Right atrium auricular region (tissue), 2 donors: ENCODE measurements at places on chromosomes 16 and 17. TPM values are rescaled to one million over a fixed set of nuclear protein-coding genes. Genes with fewer than 3 reads are reported as not detected.

- no peak for DNase-seq
Observed at GRCh38 chr17:9760266-9760665, 31.1 kb downstream of the DHRS7C start.

GRCh38 chr17:82298538-82299421, 18.6 kb downstream of the CD7 start:
- no peak for DNase-seq

DNA sequence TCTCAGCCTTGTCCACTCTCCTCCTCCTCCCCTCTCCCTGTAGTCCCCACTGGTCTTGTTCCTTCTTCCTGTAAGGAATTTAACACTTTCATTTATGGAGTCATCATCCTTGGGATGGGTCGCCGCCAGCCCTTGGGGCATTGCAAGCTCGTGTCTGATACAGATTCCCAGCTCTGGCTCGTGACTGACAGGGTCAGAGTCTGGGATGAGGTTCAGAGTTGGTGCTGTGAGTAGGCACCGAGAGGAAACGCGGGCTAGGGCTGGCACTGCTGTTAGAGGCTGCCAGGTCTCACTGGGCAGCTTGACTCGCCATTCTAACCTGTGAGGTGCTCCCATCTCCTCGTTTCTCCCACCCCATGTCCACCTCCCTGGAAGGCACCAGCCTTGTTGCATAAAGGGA, 407.0 kb downstream of the SOX9 start:
- DNase-seq: no peak

- DNase-seq: no peak
Observed at GRCh38 chr17:80189611-80190010, 19.8 kb downstream of the CARD14 start.

GRCh38 chr17:39167476-39167875, 1.5 kb upstream of the ARL5C start:
- no peak for DNase-seq

DNA sequence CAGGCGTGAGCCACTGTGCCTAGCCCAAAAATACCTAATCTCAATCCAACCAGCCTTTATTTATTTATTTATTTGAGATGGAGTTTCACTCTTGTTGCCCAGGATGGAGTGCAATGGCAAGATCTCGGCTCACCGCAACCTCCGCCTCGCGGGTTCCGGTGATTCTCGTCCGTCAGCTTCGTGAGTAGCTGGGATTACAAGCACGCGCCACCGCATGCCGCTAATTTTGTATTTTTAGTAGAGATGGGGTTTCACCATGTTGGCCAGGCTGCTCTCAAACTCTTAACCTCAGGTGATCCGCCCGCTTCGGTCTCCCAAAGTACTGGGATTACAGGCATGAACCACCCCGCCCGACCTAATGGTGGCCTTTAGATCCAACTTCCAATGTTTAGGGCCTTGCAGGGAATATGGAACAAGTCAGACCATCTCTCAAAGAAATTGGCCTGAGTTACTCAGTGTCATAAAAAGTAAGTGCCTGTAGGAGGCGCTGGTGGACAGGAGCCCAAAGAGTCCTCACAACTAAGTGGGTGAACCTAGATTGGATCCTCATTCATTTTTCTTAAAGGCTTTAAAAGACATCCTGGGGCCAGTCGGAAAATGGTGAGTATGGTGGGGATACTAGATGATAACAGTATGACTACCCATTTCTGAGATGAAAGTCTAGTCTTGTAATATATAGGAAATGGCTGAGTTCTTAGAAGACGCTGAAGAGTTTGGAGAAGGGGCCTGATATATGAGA, 4.6 kb downstream of the ZSCAN10 start:
- DNase-seq: no peak

DNA sequence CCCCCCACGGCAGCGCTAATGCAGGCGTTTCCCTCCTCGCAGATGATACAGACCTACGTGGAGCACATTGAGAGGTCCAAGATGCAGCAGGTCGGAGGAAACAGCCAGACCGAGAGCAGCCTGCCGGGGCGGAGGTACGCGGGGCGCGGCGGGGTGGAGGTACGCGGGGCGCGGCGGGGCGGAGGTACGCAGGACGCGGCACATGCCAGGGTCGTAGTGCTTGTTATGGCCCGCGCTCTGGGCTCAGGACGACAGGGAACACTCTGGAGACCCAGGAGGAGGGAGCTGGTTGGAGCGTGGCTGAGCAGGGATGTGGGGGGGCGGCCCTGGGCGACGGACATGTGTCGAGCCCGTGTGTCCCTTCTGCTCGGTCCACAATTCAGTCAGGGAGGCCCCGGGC, 23.4 kb downstream of the MAPK8IP3 start:
- no peak for DNase-seq

GRCh38 chr17:57578608-57579225, 166.4 kb downstream of the CCDC182 start:
- DNase-seq: no peak

GRCh38 chr17:47850692-47851573, at the start of gene SP6:
SP6 (minus strand) TSS chr17:47851163; CDS start chr17:47848429, 2,734 bp downstream.
- DNase-seq: no peak

- no peak for DNase-seq
Observed at GRCh38 chr17:59298521-59298920, 32.9 kb upstream of the YPEL2 start.

DNA sequence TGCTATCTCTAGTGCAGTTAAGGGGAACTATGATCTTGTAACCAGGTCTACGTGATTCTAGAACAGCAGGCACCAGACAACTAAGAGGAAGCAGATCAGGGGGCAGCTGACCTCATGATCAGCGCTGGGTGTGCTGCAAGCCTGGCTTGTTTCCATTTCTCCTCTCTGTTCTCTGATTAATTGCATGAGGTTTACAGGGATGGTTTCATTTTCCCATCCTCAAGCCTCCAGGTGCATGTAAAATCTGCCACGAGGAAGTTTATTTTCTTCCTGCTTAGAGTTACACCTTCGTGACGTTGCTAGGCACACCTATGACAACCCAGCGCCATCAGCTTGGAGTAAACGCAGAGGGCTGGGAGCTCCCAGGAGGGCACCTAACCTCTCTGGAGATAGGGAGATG, 4.3 kb upstream of the NUPR1 start:
- no peak for DNase-seq

DNA sequence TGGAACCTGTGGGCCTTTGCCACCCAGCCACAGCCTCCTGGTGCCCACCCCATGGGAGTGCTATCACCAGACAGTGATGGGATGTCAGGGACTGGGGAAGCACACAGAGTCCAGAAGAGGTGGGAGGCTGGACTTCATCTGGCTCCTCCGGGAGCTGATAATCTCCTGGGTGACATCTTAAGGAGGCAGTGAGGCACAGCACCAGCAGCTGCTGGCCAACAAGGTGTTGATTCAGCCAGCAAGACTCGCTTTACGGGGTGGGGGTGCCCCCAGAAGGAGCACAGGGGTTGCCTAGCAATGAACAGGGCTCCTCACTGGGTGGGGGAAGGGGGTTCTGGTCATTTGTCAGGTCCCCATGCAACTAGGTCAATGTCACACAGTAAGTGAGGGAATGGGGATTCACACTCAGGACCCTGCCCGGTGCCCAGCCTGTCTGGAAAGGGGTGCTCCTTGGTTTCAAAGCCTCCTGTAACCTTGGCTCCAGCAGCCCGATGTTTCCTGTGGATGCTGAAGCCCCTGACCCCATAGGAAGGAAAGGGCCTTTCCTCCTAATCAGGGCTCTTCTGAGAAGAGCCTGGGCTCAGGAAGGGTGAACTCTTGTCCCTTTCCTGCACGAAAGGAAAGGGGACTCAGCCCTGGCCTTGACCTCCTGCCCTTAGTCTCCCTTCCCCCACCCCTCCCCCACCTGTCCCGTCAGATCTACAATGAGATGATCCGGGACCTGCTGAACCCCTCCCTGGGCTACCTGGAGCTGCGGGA, 17.7 kb downstream of the KIF19 start:
- no peak for DNase-seq

DNA sequence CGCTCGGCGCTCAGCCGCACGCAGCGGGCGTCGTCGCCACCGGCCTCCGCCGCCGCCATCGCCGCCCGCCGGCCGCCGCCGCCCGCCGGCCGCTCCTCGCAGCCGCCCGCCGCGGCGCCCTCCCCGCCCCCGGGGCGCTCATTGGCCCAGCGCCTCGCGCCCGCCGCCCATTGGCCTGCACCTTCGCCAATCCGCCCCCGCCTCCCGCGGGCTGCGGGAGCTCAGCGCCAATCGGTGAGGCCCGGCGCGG, at the start of gene PGP:
PGP (minus strand) TSS at position 122 of the 250 bp plus-strand sequence; CDS start at position 59, 63 bp downstream.
- DNase-seq: no peak

DNA sequence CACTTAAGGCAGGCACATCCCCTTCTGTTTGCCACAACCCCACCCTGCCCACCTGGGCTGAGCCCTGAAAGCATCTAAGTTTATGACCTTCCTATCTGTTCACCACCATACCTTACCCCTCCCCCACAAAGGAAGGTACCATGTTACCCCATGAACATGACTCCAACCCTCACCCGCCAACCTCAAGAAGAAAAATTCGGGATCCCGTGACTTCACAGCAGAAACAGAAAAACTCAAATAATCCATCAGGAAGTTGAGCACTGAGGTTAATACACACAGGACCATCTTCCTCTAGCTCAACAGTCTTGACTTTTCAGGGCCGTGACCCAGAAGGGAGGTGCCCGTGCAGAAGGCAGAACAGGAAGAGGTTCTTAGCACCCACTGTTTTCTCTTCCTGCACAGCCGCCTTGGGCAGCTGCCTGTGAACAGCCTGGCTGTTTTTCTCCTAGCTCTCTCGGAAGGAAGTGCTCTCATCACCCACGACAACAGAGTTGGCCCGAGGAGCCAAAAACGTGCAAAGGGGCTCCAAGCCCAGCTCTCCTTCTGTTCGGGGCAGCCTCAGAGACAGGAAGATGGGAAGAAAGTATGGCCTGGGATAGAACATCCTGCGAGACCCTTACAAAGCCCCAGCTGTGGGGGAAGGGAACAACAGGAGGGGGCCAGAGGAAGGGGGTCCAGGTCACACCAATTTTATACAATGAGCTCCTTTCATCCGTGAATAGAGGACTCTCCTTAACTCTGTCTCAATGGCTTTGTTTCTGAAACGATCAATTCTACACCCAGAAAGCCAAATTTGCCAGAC, 101.1 kb downstream of the XYLT1 start:
- no peak for DNase-seq

GRCh38 chr16:55697867-55698266, 42.1 kb downstream of the SLC6A2 start:
- no peak for DNase-seq

DNA sequence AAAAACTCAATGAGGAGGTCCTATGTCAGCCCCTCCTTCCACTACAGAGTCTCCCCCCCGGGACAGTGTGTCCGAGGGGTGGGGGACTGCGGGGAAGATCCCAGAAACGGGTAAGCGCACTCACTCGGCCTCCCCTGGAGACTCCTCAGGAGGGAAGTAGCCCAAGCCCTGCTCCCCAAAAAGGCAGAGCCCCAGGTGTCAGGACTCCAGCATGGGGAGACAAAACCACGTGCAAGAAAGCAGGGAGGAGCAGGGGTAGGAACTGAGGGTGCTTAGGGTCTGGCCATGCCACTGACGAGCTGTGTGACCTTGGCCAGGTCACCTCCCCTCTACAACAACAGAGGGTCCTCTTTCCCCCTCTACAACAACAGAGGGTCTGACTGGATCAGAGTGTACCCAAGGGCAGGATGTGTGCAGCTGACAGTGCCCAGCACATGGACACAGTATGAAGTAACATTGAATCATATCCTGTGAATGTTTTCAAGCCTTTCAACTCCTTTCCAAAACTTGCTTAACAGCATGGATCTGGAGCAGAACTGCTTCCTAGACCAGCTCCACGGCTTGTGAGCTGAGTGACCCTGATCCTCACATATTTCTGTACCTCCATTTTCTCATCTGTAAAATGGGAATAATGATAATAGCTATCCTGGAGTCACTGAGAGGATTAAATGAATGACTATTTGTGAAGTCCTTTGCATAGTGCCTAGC, 2.1 kb upstream of the NAGS start:
- no peak for DNase-seq

DNA sequence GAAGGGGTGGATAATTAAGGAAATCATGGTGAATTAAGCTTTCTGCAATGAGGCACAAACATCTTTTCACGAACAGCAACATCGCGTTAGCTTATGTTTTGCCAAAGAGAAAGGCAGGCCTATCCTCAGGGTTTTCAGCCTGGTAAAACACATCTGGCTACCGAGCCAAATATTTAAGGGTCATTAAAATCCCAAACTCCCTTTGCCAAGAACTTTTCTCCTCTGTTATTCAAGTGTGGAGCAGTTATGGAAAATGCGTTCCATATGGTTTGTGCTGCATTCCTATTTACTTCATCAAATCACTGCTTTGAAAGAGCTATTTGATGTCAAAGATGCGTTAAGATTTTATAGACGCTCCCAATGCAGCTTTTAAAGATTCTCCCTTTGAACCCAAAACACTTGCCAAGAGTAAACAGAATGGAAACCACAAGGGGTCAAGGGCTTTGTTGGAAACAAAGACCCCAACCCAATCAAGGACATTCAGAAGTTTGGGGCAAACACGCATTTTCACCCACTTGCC, 308.3 kb upstream of the CDH5 start:
- no peak for DNase-seq

DNA sequence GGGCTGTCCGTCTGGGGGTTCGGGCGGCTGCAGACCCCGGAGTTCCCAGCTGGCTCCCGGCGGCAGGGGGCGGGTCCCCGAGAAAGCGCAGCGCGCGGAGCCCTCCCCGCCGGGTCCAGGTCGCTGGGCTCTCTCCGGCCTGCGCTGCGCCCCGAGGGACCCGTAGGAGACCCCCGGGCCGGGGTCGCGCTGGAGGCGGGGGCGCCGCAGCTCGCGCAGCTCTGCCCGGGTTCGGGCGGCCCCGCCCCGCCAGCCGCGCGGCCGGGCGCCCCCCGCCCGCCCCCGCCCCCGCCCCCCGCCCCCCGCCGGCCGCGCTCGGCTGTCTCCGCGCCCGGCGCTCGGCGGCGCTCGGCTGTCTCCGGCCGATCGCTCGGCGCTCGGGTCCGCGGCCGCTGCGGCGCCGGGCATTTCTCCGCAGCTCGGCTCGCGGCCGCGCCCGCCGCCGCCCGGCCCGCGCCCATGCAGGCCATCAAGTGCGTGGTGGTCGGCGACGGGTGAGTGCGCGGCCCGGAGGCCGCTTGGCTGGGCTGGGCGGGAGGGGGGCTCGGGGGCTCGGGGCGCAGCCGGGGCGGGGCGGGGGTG, at the start of gene RAC3:
RAC3 (plus strand) TSS at position 376 of the 582 bp plus-strand sequence; CDS start at position 460, 84 bp downstream.
- no peak for DNase-seq

GRCh38 chr17:41284546-41284945, 9.0 kb downstream of the KRTAP9-7 start:
- no peak for DNase-seq

DNA sequence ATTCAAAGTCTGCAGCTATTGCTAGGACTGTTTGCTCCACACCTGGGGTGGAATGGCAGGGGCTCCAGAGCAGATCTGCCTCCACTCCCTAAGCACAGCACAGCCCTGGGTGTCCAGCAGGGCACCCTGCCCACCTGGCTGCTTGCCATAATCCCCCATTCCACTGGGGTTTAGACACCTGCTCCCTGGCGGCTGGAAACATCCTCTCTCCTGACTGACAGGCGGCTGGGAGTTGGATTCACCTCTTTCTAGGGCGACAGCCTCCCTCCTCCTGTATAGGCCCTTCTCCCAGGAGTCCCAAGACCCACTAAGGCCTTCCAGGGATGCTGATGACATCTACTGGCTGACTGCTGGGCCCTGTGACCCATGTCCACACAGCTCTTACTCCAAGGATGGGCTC, 18.0 kb downstream of the HDAC5 start:
- no peak for DNase-seq

The GP1BA gene
- total RNA-seq: not detected

The SOX9 gene
- total RNA-seq: 20.6 TPM

The CDT1 gene
- total RNA-seq: 0.39 TPM

The HS3ST3A1 gene
- total RNA-seq: not detected

The PRSS22 gene
- not detected for total RNA-seq

The CDR2L gene
- 13.6 TPM for total RNA-seq

The MILR1 gene
- 5.0 TPM for total RNA-seq

The SAMD14 gene
- total RNA-seq: 0.78 TPM

The TBC1D28 gene
- total RNA-seq: not detected

The KCNJ12 gene
- total RNA-seq: 12.0 TPM

The CACNG4 gene
- total RNA-seq: 0.63 TPM
